Kidney epithelial cell (primary cell): ENCODE measurements at places on chromosomes 1 and 21.

DNA sequence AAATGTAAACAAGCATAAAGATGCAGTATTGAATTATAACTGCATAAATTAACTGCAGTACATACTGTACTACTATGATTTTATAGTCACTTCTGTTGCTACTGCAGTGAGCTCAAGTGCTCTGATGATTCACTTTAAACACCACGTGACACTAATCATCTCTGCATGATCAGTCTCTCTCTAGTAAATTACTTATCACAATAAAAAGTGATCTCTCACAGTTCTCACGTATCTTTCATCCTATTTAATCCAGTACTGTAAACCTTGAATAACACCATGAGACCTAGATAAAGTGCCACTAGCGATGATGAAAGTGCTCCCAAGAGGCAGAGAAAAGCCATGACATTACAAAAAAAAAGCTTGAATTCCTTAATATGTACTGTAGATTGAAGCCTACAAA lies 1242.0 kb downstream of the AMY1C start:
- DNase-seq = no peak

GRCh38 chr1:145956781-145957442 lies 905 bp downstream of the LIX1L start:
- DNase-seq = no peak

DNA sequence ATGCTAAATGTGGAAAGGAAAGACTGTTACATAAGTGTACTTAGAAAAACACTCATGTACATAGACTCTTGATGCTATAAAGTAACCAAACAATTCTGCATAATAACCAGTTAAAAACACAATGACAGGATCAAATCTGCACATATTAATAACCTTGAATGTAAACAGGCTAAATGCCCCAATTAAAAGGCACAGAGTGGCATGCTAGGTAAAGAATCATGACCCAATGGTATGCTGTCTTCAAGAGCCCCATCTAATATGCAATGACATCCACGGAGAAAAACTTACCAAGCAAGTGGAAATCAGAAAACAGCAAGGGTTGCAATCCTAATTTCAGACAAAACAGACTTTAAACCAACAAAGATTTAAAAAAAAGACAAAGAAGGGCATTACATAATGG lies 644.8 kb upstream of the PKN2 start:
- DNase-seq = no peak

- DNase-seq = no peak
These were observed 28.9 kb downstream of the RNF2 start for GRCh38 chr1:185074307-185074706.

GRCh38 chr1:217214551-217214950 lies 416.3 kb downstream of the GPATCH2 start:
- DNase-seq = no peak

GRCh38 chr1:85339089-85339488 lies 62.7 kb upstream of the BCL10 start:
- DNase-seq = no peak

DNA sequence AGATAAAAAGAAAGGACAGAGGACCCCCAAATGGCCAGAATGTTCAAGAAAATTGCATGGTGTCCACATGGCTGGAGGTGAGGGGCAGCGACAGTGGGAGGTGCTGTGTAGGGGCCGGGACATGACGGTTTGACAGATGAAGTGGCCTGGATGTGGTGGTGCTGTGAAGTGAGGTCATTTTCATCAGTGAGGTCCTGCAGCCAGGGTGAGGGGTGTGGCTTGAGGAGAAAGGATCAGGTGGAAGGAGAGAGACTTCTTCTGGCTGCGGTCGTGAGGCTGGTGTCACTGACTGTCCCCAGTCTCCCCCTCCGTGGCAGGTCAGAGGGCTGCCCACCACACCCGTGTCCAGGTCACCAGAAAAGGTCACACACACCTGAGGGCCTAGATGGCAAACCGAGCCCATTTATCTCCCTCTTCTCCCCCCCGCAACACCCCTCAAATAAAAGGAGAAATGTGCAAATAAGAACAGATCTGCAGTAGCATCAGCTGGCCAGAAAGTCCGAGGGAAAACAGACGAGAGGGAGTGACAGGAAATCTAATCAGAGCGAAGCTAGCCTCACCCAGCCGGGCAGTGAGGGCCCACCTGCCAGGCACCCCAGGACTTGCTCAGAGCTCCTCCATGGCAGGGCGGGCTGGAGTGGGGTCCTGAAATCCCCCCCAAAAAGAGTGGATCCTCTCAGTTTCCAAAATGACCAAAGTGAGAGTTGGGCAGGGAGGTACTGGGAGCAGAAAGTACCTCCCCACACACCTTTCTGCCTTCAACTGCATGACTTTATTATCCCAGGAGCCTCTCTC lies 148.5 kb upstream of the EDN2 start:
- no peak for DNase-seq

DNA sequence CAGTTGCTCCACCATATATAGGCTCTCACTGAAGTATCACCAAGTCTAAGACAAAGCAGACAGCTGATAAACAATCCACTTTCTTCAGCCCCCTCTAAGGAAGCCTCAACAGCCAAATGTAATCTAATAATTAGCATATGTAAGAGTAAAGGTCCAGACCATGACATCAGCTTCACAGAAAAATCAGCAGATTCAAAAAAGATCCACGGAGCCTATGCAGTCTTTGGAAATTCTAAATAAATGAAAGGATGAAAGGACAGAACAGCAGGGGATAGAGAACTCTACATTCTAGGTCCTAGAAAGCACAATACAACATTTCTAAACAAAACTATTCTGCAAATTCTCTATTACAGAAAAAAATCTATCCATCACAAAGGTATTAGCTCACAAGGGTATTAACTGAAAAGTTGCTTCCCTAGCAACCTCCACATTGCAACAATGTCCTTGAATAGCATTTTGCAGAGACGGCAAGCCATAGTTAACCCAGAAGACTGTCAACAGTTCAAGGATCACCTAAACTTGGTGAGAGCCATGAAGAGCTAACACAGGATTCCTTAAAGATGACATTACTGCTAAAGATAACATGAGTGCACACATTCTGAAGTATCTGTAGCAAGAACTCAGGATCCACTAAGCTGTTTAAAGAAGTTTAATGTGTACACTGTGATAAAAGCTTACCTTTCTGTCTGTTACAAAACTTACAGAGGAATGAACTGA lies 74.3 kb downstream of the SIPA1L2 start:
- DNase-seq = no peak

DNA sequence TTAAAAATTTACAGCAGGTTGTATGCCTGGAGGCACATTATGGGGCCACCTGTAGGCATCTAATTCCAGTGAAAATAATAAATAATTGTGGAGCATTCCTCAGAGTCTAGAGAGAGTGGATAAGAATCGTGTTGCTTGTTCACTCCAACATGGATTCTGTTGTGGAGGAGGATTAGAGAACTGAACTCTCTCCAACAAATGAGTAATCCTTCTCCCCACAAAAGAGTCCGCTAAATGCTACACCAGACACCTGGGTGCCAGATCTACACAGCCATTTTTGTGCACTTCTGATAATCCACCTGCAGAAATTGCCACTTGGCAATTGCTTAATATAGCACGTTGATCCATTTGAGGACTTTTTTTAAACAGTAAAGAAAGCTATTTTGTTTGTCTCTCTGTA lies 113.7 kb upstream of the DPYD start:
- no peak for DNase-seq

DNA sequence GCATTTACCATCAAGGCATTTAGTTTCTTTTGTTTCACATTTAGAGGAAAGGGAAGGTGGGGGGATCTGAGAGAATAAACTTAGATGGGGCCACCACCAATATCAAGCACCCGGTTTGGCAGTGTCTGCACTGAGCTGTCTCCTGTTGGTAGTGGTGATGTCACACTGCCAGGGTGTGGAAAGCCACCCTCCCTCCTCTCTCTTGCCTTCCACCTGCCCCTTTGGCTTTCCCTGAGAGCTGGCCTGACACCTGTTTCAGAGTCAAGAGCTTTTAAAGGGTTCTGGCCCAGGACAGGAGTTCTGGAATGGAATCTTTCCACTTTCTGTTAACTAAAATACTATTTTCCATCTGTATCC lies 13.4 kb downstream of the ATF3 start:
- no peak for DNase-seq

GRCh38 chr1:184805667-184806295 lies 51.1 kb upstream of the EDEM3 start:
- DNase-seq = peak; percentile 29

DNA sequence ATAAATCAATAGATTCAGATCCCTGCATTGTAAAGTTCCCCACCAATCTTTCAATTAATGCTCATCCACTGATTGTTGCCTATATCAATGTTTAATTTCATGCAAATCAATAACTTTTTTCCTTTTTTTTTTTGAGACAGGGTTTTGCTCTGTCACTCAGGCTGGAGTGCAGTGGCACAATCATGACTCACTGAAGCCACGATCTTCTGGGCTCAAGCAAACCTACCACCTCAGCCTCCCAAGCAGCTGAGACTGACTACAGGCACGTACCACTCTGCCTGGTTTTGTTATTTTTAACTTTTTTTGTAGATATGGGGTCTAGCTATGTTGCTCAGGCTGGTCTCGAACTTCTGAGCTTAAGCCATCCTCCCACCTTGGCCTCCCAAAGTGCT lies 25.7 kb downstream of the DIO1 start:
- DNase-seq = no peak

- DNase-seq = no peak
These were observed 326.8 kb downstream of the HHAT start for GRCh38 chr1:210655511-210655910.

- no peak for DNase-seq
These were observed 46.8 kb upstream of the DIPK1A start for GRCh38 chr1:93007941-93008577.

- DNase-seq = no peak
These were observed 25.9 kb upstream of the USP25 start for GRCh38 chr21:15703932-15704331.

GRCh38 chr1:14924455-14925331 lies 228.9 kb upstream of the TMEM51 start:
- DNase-seq = no peak

- no peak for DNase-seq
These were observed 26.2 kb downstream of the RNF187 start for GRCh38 chr1:228513236-228513900.

GRCh38 chr1:26761217-26761616 lies 26.5 kb upstream of the PIGV start:
- no peak for DNase-seq

GRCh38 chr21:19535356-19535755 lies 1131.8 kb upstream of the TMPRSS15 start:
- DNase-seq = no peak
